ENCODE measurements at places on chromosomes 7 and 10.

DNA sequence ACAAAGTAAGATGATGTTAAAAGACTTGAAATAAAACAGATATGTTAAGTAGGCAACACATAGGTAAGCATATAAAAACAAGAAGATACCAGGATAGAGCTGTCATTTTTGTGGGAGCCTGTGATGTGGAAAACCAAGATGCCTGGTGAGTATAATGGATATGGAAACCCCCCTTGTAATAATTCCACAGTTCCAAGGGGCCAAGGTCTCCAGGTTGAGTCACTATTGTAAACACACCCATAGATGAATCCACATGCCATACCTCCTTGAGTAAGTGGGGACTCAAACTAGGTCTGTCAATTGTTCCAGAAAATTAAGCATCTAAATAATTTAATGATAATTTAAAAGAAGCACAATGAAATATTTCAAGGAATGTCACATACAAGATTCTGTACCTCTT is 15.9 kb downstream of the CAV1 start:
- DNase-seq: no peak

DNA sequence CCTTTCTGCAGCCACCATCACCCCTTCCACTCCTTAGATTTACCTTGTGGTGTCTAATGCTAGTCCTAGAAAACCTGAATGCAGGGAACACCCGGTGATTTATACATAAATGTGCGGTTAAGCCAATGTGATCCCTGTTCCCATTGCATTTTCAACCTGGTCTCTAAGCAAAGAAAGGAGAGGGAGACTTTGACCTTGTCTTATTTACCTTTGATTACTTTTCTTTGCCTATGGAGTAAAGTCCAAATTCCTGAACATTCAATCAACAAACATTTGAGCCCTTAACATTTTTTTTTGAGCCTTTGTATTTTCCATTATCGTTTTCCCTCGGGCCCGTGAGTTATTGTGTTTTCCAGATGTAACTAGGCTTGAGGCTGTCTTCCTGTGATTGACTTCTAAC is 233.9 kb downstream of the ZNF248 start:
- no peak for DNase-seq

GRCh38 chr7:143960813-143961610 is 6.4 kb downstream of the OR2F1 start:
- no peak for DNase-seq

DNA sequence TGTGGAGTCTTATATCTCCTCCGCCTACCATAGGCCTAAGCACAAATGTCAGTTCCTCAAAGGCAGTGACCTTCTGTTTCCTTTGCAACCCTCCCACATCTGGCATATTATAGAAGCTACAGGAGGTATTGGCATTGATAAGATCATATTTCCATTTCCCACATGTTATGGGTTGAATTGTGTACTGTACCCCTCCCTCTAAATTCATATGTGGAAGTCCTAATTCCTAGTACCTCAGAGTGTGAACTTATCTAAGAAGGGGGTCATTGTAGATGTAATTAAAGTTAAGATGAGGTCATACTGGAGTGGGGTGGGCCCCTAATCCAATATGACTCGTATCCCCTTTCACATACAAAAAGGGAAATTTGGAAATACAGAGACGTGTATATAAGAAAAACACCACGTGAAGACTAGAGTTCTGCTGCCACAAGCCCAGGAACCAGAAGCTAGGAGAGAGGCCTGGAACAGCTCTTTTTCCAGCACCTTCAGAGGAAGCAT is 6.1 kb upstream of the LAMB4 start:
- DNase-seq: no peak

- no peak for DNase-seq
These were observed 19.0 kb upstream of the NKX6-2 start for GRCh38 chr10:132804785-132805426.

- no peak for DNase-seq
These were observed 88.3 kb downstream of the GOLGA7B start for GRCh38 chr10:97937928-97938327.

- DNase-seq: no peak
These were observed 145.1 kb downstream of the PLXDC2 start for GRCh38 chr10:19961076-19962053.

DNA sequence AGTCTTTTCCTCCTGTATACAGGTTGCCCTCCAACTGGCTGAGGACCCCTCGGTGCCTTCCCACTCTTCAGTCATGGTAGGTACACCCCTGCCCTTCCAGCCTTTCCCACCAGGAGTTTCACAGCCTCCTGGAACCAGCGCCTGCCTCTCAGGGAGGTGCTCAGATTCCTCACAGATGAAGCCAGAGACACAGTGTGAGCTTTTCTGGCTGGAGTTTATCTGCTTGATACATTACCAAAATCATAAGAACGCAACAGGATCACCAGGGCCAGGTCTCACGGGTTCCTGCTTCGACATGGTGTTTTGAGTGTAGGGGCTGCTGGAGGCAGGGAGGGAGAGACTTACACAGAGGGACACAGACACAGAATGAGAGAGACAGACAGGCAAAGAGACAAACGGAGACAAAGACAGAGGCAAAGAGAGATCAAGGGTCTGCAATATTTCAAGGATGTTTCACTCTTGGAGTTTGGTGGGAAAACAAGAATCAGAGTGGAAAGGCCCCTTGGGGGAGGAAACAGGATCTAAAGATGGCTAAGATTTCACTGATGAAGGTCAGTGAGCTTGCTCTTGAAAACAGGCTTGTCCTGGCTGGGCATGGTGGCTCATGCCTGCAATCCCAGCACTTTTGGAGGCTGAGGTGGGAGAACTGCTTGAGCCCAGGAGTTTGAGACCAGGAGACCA is 6.5 kb upstream of the INMT start:
- DNase-seq: no peak

- no peak for DNase-seq
These were observed 161.2 kb downstream of the PCLO start for GRCh38 chr7:83001362-83002040.

GRCh38 chr7:33900501-33900900 is 4.8 kb upstream of the BMPER start:
- no peak for DNase-seq

- DNase-seq: no peak
These were observed 1.1 kb upstream of the SFXN4 start for GRCh38 chr10:119166564-119166963.

GRCh38 chr7:7698930-7699329 is 19.5 kb downstream of the RPA3 start:
- no peak for DNase-seq

DNA sequence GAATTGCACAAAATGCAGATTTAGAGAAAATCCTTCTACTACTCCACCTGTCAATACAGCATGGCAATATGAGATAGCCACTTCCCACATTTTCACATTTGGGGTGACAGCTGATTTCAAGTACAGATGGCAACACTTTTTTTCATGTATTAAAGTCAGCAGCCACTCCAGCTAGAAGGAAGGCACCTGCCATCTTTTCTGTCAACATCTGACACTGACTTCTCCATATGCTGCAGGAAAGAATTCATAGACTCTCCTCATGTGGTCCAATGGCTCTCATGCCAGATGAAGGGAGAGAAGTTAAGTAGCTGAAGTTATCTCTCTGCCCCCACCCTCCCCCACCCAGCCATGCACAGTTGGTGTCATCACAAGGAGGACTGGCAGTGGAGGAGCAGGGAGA is 912.0 kb downstream of the SORCS1 start:
- no peak for DNase-seq

DNA sequence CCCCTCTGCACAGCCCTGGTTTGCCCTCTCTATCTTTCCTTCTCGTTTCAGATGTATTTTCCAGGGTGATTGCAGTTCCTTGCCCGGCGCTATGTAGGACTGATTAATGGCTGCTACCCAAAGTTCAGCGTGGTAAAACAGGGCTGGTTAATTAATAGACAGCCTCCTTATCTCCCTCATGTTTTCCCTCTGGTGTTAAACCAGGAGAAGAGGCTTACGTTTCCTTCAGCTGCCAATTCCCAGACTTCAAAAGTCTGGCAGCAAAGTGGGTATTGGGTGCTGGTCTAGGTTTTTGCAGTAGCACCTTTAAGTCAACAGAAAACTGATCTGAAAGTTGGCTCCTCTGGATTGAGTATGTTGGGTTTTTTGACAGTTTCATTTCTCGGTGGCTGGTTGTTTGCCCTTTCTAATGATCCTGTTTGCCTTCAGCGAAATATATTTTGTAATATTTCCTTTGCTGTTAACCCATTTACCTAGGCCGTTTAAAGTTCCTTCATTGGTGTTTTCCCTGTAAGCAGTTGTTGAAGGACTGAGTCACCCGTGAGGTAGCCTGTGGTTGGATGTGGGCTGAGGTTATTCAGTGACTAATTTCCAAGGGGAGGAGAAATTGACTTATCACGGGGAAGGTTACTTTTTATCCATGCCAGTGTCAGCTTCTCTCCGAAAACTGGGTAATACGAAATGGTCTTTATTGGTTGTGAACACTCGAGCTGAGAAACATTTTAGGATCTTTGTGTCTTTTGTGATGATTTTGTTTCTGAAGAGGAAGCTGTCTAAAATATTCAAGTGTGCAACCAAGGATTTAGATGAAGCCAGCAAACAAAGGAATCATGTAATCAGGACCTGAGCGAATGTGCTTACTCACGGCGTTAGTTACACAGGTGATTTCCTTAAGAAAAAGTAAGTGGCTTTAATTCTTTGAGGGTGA is 257.2 kb downstream of the KIAA1217 start:
- peak; percentile 22 for DNase-seq

DNA sequence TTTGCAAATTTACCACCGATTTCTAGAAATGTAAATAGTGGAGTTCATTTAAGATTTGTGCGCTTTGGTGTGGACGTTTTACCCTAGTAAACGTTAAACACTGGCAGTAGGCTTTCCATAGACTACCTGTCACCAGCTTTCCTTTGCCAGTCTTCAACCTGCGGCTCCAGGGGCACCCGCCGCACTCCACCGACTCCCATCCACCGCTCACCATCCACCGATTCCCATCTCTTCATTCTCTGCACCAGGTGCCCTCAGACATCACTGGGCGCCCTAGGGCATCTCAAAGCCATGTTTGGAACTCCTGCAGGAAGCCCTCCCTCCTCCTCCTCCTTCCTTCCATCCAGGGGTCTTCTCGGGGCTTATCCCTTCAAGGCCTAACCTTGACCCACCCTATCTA is 1.4 kb upstream of the AP5Z1 start:
- DNase-seq: no peak

- DNase-seq: no peak
These were observed 79.9 kb downstream of the FZD1 start for GRCh38 chr7:91343996-91344629.

DNA sequence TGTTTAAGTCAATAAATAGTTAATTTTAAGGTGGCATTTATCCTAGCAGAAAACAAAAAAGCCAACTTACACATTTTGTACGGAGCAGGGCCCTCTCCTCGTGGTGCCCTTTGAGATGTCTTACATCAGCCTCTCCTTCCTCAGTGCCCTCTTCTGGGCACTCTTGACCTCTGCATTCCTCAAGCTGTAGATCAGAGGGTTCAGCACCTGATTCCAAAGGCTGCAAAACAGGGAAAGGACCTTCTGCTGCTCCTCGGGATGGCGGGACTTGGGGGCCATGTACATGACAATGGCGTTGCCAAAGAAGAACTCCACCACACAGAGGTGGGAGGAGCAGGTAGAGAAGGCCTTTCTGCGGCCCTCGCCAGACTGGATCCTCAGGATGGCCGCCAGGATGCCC is 4.6 kb upstream of the OR2A14 start:
- no peak for DNase-seq

DNA sequence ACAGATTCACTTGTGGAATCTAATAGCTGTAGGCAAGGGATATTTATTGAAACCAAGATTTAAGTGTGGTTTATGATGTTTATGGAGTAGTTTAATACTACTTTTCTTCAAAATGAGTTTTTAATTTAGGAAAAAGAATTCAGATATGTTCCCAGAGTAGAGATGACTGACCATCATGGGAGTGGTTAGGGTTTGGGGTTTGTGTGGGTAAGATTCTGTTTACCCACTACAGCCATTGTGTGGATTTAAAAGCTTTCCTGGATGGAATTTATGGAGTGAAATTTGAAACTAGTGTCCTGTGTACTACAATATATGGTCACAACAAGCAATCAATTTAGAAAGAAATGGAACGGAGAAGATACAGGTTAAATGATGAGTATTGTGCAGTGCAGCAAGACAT is 453.5 kb downstream of the AUTS2 start:
- DNase-seq: no peak

Data from CD4-positive, alpha-beta T cell treated with Interleukin-17A for 1 hour (primary cell).